Progenitor cell of endocrine pancreas (in vitro differentiated cells): ENCODE measurements at places on chromosomes 1 and 21. TPM values are rescaled to one million over a fixed set of nuclear protein-coding genes. Genes with fewer than 3 reads are reported as not detected.
A peak's percentile ranks its signal among the peaks of the same experiment; 100 is the strongest.

DNA sequence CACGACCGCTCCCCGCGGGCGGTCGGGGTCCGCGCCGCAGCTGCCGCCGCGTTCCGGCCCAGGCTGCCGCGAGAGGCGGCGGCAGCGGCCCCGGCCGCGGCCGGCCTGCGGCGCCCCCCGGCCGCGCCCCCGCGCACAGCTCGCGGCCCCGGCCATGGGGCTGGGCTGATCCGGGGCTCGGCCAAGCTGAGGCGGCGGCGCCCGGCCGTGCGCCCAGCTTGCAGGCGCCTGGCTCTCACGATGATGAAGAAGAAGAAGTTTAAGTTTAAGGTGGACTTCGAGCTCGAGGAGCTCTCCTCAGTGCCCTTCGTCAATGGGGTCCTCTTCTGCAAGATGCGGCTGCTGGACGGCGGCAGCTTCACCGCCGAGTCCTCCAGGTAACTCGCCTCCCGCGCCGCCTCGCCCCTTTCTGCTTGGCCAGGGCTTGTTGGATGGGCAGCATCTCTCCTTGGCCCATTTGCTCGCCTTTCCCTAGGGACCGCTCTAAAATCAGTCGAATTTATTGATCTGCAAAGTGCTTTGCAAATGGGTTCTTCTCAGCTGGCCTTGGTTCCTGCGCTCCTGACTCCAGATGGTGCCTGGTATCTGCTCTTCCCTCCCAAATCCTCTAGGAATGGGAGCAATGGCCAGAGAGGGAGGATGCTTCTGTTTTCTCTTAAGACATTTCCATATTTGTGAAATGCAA, 431 bp downstream of the EEIG2 start:
- peak overlapping the region; percentile 89 for H3K4me3 ChIP-seq
- H3K36me3 ChIP-seq: no peaks in the 10 kb centered on the region
- H3K4me1 ChIP-seq: peaks cover 4% of the 10 kb centered on the region
- peak; percentile 16 for DNase-seq

GRCh38 chr1:234473118-234473517, 5.9 kb downstream of the TARBP1 start:
- no peaks in the 10 kb centered on the region for H3K27me3 ChIP-seq
- H3K36me3 ChIP-seq: peaks cover 4% of the 10 kb centered on the region
- no peak overlapping the region for H3K27ac ChIP-seq
- DNase-seq: no peak
- peaks cover 14% of the 10 kb centered on the region for H3K4me1 ChIP-seq

DNA sequence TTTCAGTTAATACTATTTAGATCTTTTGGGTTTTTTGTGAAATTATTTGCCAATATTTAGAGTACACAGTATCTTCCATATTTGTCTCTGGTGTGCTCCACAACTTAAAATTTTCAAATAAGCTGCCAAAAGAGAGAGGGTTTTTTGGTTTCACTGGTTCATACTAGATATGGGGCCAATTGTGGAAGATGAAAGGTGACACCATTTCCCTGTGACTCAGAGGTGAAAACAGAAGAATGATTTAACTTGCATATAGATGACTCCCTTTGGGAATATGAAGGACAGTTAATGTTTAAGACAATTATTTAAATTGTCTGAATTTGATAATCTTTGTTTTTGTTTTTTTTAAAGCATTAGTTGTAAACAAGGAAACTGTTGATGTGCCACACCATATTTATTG, 37.5 kb downstream of the IVNS1ABP start:
- no peak for DNase-seq
- H3K4me3 ChIP-seq: no peak overlapping the region
- H3K27ac ChIP-seq: no peak overlapping the region
- no peaks in the 10 kb centered on the region for H3K4me1 ChIP-seq

GRCh38 chr1:163670989-163671757, 349.4 kb downstream of the NUF2 start:
- H3K27ac ChIP-seq: peak overlapping the region; percentile 87
- DNase-seq: no peak
- H3K27me3 ChIP-seq: peaks cover 7% of the 10 kb centered on the region
- peaks cover 37% of the 10 kb centered on the region for H3K4me1 ChIP-seq
- no peaks in the 10 kb centered on the region for H3K36me3 ChIP-seq

- H3K27me3 ChIP-seq: peaks cover 45% of the 10 kb centered on the region
These were observed 18.8 kb downstream of the JUN start for GRCh38 chr1:58765006-58765405.

- peaks cover 8% of the 10 kb centered on the region for H3K4me1 ChIP-seq
- no peak for DNase-seq
- H3K36me3 ChIP-seq: no peaks in the 10 kb centered on the region
- H3K27ac ChIP-seq: no peak overlapping the region
These were observed 29.2 kb downstream of the CDC7 start for GRCh38 chr1:91529856-91530255.

- no peak for DNase-seq
- H3K27me3 ChIP-seq: peaks cover 13% of the 10 kb centered on the region
- no peak overlapping the region for H3K4me3 ChIP-seq
- peaks cover 7% of the 10 kb centered on the region for H3K36me3 ChIP-seq
- H3K27ac ChIP-seq: no peak overlapping the region
These were observed 2.7 kb downstream of the MOB3C start for GRCh38 chr1:46613661-46614603.

- H3K4me3 ChIP-seq: no peak overlapping the region
- no peak for DNase-seq
- H3K27me3 ChIP-seq: no peaks in the 10 kb centered on the region
- H3K27ac ChIP-seq: peak overlapping the region; percentile 41
- no peaks in the 10 kb centered on the region for H3K36me3 ChIP-seq
- peaks cover 15% of the 10 kb centered on the region for H3K4me1 ChIP-seq
These were observed 125.5 kb upstream of the IRF2BP2 start for GRCh38 chr1:234735476-234735875.

- H3K4me3 ChIP-seq: no peak overlapping the region
- peaks cover 3% of the 10 kb centered on the region for H3K27me3 ChIP-seq
- no peaks in the 10 kb centered on the region for H3K4me1 ChIP-seq
These were observed 265.2 kb upstream of the VAMP3 start for GRCh38 chr1:7505771-7506453.

- H3K4me1 ChIP-seq: no peaks in the 10 kb centered on the region
- H3K27me3 ChIP-seq: no peaks in the 10 kb centered on the region
- H3K27ac ChIP-seq: no peak overlapping the region
- no peak for DNase-seq
These were observed 273.3 kb downstream of the DISC1 start for GRCh38 chr1:231899713-231900435.

GRCh38 chr21:17195351-17195750, 317.5 kb upstream of the CXADR start:
- no peaks in the 10 kb centered on the region for H3K4me1 ChIP-seq
- H3K27me3 ChIP-seq: no peaks in the 10 kb centered on the region
- no peak overlapping the region for H3K27ac ChIP-seq
- no peaks in the 10 kb centered on the region for H3K36me3 ChIP-seq
- DNase-seq: no peak

DNA sequence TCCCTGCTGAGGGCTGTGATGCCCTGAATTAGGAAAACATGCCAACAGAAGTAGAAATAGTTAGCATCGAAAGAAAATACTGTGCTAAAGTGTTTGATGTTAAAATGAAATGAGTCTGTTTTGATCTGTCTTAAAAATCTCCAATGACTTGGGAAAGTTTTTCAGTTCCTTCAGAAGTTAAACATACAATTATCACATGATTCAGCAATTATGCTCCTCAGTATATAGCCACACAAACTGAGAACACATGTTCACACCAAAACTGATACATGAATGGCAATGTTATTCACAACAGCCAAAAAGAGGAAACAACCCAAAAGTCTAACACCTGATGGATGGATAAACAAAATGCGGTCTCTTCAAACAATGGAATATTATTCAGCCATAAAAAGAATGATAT, 130.6 kb downstream of the PTPN14 start:
- no peak overlapping the region for H3K27ac ChIP-seq
- no peak for DNase-seq
- no peak overlapping the region for H3K4me3 ChIP-seq
- peaks cover 14% of the 10 kb centered on the region for H3K4me1 ChIP-seq

DNA sequence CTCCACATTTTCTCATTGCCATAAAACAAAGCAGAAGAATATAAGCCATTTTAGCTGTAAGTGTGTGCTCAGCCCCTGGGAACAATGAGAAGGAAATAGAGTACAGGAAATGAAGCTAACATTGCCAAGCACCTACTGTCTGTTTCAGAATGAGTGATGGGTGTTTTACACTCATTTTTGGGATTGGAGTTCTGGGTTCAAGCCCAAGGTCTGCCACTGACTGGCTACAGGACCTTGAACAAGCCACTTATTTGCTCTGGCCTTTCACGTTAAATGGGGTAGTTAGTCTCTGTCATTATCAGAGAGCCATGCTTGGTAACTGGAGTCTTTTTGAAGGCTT, 80.7 kb upstream of the KAZN start:
- H3K27me3 ChIP-seq: peaks cover 18% of the 10 kb centered on the region
- no peak overlapping the region for H3K4me3 ChIP-seq
- H3K27ac ChIP-seq: no peak overlapping the region
- H3K4me1 ChIP-seq: no peaks in the 10 kb centered on the region
- H3K36me3 ChIP-seq: no peaks in the 10 kb centered on the region

DNA sequence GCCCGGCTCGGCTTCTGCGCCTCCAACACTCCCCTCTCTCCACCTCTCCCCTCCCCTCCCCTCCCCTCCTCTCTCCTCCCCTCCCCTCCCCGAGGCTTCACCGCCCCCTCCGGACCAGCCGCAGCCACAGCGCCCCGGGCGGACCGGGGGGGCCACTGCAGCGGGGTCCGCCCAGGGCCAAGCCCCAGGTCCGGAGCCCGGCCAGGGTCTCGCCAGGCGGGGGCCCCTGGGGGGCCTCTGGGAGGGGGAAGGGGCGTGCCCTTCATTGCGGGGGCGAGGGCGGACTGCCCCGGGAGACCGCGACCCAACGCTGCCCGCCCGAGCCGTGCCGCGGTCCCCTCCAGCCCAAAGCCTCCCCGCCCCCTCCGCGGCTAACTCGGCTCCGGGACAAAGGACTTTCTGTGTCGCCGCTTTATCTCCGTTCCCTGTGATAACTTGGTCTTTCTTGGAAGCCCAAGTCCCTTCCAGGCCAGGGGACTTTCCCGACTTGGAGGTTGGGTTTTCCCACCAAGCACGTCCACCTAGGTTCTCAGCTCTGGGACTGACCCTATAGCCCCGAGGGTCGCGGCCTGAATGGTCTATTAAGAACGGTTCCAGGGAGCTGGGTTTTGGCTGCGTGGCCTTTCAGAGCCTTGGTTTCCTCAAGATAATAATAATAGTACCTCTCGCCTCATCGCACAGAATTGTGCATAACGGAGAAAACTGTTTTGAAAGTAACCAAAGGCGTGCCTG, at the start of gene UBQLN4:
UBQLN4 (minus strand) TSS at position 31 of the 732 bp plus-strand sequence. CDS start 97 bp downstream, outside the sequence.
- H3K36me3 ChIP-seq: peaks cover 11% of the 10 kb centered on the region
- peak within 1 kb of the TSS; percentile 97 for H3K4me3 ChIP-seq
- H3K27ac ChIP-seq: peak within 1 kb of the TSS; percentile 98

GRCh38 chr1:115499253-115499652, 142.5 kb upstream of the VANGL1 start:
- H3K27ac ChIP-seq: no peak overlapping the region
- H3K36me3 ChIP-seq: peaks cover 2% of the 10 kb centered on the region
- H3K4me1 ChIP-seq: peaks cover 9% of the 10 kb centered on the region
- no peak for DNase-seq

- peak within 1 kb of the TSS; percentile 33 for H3K27ac ChIP-seq
- peaks cover 62% of the 10 kb centered on the region for H3K27me3 ChIP-seq
- H3K36me3 ChIP-seq: no peaks in the 10 kb centered on the region
- peak within 1 kb of the TSS; percentile 68 for H3K4me3 ChIP-seq
- peaks cover 6% of the 10 kb centered on the region for H3K4me1 ChIP-seq
These were observed at the start of gene JAM2 for GRCh38 chr21:25638660-25639550. Gene JAM2, plus strand, starts transcription at chr21:25639258. Its CDS starts 564 bp downstream, at chr21:25639822.

DNA sequence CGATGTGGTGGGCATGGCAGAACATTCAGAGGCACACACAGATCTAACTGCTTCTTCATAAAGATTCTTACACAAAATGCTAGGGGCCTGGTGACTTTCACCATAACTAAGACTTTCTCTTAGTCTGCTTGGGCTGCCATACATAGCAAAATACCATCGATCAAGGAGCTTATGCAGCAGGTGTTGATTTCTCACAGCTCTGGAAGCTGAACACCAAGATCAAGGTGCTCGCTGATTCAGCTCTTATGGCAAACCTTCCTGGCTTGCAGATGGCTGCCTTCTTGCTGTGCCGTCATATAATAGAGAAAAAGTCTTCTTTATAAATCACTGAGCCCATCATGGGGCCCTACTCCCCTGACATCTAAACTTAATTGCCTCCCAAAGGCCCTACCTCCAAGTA, 487.3 kb downstream of the AJAP1 start:
- H3K4me1 ChIP-seq: no peaks in the 10 kb centered on the region
- no peaks in the 10 kb centered on the region for H3K36me3 ChIP-seq
- DNase-seq: no peak
- H3K27me3 ChIP-seq: peaks cover 14% of the 10 kb centered on the region
- H3K27ac ChIP-seq: no peak overlapping the region
- H3K4me3 ChIP-seq: no peak overlapping the region

GRCh38 chr1:59388191-59388590, 91.3 kb downstream of the FGGY start:
- H3K4me3 ChIP-seq: no peak overlapping the region
- peaks cover 13% of the 10 kb centered on the region for H3K4me1 ChIP-seq
- peaks cover 3% of the 10 kb centered on the region for H3K36me3 ChIP-seq
- no peak overlapping the region for H3K27ac ChIP-seq

DNA sequence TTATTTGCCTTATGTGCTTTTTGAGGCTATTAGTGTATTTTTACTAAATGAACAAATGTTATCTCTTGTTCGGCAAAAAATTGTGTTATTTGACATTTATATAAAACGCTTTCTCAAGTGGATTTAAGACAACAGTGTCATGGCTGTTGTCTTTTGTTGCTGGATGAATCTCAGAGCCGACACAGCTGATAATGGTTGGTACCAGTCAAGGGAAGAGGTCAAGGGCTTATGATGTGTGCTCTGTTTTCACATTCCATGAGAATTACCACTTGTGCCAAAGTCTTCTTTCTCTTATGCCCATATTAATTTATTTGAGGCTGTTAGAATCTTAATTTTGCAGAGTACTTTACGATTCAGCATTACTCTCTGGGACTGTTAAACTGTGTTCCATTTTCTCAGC, 17.9 kb upstream of the CD101 start:
- H3K27me3 ChIP-seq: no peaks in the 10 kb centered on the region
- no peak overlapping the region for H3K27ac ChIP-seq
- peaks cover 28% of the 10 kb centered on the region for H3K36me3 ChIP-seq
- no peak for DNase-seq
- peaks cover 27% of the 10 kb centered on the region for H3K4me1 ChIP-seq

S100A2 gene
- total RNA-seq: 0.36 and 1.6 TPM in 2 replicates

TSACC gene
- total RNA-seq: 0.65 and 0.95 TPM in 2 replicates

HLCS gene
- total RNA-seq: 32.3 and 34.3 TPM in 2 replicates

SLC16A4 gene
- total RNA-seq: 0.46 and 1.0 TPM in 2 replicates

S100A12 gene
- total RNA-seq: not detected in 2 replicates

KCNJ9 gene
- total RNA-seq: not detected in 2 replicates
